SW480 (cell line): ENCODE measurements at places on chromosomes 6 and 20.

DNA sequence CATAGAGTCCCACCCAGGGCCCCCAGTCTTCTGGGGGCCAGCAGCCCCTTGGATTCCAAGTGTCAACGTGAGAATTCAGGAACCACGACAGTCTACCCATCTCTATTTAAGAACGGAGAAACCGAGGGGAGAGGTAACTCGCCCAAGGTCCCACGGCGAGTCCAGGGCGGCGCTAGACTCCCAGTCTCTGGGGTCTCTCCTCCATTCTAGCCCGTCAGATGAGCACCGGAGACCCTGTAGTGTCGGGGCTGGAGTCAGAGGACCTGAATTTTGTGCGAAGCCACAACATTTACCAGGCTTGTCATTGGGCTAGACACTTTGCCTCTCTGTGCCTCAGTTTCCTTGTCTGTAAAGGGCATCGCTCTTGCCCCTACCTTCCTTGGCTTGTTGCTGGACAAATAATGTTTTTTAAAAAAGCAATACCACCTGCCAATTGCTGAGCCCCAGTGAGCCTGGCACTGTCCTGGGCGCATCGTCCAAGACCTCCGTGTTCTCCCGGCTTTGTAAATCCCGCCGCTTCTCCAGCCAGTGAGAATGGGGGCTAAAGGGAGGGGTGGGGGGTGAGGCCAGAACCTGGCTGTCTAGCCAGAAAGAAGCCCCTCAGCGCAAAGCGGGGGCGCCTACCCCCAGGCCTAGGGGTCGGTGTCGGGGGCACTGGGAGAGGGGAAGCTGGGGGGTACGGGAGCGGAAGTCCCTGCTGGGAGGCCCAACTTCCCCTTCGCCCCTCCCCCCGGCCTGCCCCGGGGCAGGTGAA is 91.7 kb downstream of the NCR2 start:
- no peak for DNase-seq

GRCh38 chr20:9503526-9504245 is 10.7 kb upstream of the LAMP5 start:
- peak; percentile 20 for DNase-seq

GRCh38 chr6:121504227-121504626 is 68.8 kb downstream of the GJA1 start:
- DNase-seq = no peak

DNA sequence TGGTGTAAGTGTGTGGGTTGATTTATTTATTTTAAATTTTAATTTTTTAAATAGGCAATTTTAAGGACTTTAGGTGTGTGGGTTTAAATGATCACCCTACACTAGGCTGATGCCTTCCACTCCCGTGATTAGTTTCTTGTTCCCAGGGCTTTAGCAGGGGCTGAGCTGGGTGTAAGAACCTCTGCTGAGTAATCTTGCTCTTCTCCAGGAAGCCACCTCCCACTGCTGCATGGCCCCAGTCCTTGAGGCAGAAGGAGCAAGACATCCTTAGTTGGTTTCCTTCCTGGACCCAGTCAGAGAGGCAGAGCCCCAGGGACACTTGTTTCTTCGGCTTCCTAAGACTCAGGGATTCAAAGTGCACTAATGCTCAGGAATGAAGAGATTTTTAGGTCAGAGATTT is 19.8 kb upstream of the CDC5L start:
- no peak for DNase-seq

GRCh38 chr6:8627085-8627861 is 191.9 kb upstream of the SLC35B3 start:
- no peak for DNase-seq

GRCh38 chr6:108766419-108766818 is 81.8 kb upstream of the ARMC2 start:
- no peak for DNase-seq

DNA sequence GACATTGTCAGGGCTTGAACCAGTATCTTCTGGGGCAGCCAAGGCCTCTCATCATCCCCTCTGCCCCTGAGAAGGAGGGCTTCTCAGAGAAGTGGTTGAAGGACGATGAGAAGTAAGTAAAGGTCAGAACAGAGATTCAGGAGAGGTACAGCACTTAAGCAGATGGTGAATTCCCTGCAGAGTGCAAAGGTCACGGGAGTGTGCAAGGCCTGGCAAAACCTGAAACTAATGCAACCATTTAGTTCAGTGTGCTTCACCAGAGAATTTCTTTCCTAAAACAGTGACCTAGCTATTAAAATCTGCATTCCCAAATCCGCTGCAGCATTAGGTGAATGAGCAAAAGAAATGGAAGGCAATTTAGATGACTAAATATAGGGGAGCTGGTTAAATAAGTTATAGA is 58.4 kb downstream of the TRERF1 start:
- no peak for DNase-seq

- DNase-seq = no peak
Measured at GRCh38 chr6:24859132-24859531, 60.4 kb upstream of the ARMH2 start.

GRCh38 chr20:54477191-54477955 is 2.0 kb downstream of the DOK5 start:
- no peak for DNase-seq
